ENCODE measurements at places on chromosomes 13 and 19.

- DNase-seq = no peak
Observed at GRCh38 chr19:31214086-31214485, 135.2 kb downstream of the TSHZ3 start.

GRCh38 chr13:101915755-101916107, 463.3 kb downstream of the ITGBL1 start:
- no peak for DNase-seq

- DNase-seq = no peak
Observed at GRCh38 chr13:48626077-48626449, 27.7 kb upstream of the CYSLTR2 start.

- DNase-seq = no peak
Observed at GRCh38 chr13:71079638-71080037, 787.4 kb downstream of the DACH1 start.

- no peak for DNase-seq
Observed at GRCh38 chr13:40221460-40222201, 444.8 kb downstream of the FOXO1 start.

- DNase-seq = no peak
Observed at GRCh38 chr13:89393758-89394304, 1722.7 kb downstream of the SLITRK5 start.

GRCh38 chr13:30751183-30751933, 16.0 kb downstream of the ALOX5AP start:
- DNase-seq = no peak

DNA sequence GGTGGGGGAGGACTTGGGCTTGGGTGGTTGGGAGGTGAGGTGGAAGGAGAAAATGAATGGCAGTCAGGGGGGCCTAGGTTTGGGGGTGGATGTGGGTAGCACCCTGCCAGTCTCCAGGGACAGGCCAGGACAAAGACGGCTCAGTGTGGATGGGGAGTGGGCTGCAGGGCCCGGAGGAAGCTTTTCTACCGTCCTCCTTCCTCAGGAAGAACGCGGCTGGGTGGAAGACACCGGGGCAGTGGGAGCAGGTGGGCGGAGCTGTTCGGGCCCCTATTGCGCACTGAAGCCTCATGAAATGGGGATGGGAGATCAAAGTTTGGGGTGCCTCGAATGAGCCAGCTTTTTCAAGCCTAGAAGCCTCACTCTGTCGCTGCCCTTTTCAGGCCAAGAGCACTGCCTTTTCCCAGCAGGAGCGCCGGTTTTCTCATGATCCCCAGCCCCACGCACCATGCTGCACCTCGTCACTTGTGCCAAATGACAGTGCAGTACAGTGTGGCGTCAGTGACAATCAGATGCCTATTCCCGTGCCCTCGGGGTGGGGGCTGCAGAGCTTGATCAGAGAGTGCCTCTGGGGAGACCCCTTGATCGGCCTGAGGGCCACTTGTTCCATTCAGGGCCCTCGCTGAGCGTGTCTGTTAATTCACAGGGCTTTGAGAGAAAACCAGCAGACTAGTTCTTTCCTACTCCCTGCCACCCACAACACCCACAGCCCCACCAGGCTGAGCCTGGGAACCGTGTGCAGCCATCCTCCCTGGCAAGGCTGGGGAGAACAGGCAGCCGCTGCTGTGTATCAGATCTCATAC, 1.5 kb downstream of the CALM3 start:
- peak; percentile 29 for DNase-seq

- DNase-seq = peak; percentile 24
Observed at GRCh38 chr13:109036078-109036780, 406.8 kb downstream of the MYO16 start.

- DNase-seq = no peak
Observed at GRCh38 chr13:107832500-107833100, 382.7 kb downstream of the LIG4 start.

GRCh38 chr19:7898967-7899366, 4.7 kb upstream of the MAP2K7 start:
- DNase-seq = no peak

GRCh38 chr13:99495466-99496183, 5.6 kb upstream of the TM9SF2 start:
- no peak for DNase-seq

DNA sequence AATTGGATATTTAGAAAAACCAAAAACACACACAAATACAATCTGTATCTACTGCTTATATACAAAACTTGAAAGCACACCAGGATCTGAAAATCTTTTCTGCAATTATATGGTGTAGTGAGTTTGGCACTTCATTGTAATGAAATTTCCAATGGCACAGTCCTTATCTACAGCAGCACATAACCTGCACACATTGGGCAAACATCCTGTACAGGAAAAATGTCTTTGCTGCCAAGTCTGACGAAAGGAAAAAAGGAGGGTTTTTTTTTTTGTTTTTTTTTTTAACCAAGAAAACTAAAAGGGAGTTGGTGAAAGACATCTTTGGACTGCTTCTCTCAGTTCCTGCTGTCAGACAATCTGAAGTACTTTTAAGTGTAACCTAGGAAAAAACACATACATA, 107.8 kb downstream of the FOXO1 start:
- no peak for DNase-seq

DNA sequence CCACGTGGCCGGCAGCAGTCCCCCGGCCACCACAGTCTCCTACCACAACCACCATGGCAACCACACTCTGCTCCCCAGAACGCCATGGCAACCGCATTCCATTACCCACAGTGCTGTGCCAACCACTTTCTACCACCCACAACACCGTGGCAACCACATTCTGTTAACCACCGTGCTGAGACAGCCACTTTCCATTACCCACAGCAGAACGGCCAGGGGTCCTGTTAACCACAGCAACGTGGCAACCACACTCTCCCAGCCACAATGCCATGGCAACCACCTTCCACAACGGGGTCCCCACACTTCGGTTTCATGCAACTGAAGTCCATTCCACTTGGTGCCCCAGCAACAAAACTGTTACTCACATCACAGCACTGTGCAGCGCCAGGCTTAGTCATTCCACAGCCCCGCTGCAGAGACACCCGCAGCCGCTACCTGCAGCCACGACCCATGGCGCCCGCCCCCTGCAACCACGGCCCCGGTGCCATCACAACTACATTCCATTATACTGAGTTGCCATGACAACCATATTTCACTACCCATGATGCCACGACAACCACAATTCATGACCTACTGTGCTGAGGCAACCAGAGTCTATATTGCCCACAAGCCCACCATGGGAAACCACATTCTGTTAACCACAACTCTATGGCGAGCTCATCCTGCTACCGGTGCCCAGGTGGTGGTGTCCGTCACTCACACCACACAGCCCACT, 10.0 kb downstream of the DPF1 start:
- DNase-seq = peak; percentile 6

- no peak for DNase-seq
Observed at GRCh38 chr19:11373885-11374432, 507 bp upstream of the SWSAP1 start.

- DNase-seq = no peak
Observed at GRCh38 chr13:98039261-98039660, 85.8 kb downstream of the IPO5 start.

DNA sequence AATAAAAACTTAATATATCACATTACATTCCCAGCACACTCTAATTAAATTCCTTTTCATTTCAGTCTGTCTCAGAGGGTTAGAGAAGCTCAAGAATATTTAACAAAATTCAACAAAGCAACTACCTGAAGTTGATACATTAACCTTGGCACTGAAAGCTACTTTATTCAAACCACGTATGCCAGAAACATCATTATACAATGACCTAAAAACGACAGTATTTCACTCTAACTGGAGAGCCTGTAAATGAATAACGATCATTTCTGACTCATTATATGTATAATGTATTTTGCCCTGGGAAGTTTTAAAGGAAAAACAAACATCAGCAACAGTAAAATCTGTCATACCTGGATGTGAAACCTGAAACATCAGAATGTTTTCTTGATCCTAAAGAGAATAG, 270.1 kb downstream of the SLITRK5 start:
- DNase-seq = no peak

DNA sequence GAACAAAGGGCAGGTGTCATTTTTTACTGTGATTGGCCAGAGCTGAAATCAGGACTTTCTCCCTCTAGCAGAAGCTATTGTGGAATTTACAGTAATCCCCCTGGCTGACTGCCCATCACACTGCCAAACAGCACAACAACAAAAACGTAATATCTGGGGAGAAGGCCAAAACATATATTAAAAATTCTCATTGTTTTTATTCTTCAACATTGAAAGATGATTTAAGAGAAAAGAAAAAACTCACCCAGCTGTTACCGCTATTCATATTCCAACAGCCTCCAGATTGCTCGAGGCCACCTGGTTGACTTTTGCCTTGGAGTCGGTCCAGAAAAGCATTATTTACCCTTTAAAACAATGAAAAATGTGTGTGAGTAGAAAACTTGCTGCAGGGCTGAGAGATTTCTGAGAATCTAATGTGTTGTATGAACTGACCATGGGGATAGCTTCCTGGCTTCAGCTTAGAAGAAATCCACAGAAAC, 97.2 kb downstream of the EPSTI1 start:
- DNase-seq = no peak

- peak; percentile 14 for DNase-seq
Observed at GRCh38 chr13:75635828-75636435, at the start of gene LMO7. TSS of gene LMO7 (plus strand) at chr13:75636330. CDS start at chr13:75636658, 328 bp downstream.

DNA sequence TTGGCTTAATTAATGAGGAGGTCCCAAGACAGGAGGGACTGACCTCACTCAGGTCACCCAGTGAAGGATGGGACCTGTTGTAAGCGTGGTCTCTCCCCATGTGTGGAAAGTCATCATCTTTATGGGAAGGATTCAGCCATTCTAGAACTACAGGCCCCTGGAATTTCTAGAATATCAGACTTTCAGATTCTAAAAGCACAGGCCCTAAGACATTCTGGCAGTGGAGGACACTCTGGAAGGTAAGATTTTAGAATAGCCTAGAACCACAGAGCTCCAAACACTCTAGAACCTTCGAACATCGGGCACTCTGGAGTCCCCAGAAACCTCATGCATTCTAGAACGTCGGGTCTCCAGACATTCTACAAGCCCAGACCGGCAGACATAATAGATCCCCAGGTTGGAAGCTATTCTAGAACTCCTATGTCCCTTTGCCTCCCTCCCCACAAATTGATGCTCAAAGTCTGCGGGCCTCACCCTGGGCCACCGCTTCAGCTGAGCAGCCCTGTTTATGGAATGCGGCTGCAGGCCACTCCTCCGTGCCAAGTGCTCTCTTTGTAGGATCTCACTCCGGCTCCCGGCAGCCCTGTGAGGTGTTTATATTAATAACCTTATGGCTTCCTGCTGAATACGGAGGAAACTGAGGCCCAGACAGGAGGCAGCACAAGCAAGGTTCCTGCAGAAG, 1.9 kb upstream of the KLK15 start:
- no peak for DNase-seq

DNA sequence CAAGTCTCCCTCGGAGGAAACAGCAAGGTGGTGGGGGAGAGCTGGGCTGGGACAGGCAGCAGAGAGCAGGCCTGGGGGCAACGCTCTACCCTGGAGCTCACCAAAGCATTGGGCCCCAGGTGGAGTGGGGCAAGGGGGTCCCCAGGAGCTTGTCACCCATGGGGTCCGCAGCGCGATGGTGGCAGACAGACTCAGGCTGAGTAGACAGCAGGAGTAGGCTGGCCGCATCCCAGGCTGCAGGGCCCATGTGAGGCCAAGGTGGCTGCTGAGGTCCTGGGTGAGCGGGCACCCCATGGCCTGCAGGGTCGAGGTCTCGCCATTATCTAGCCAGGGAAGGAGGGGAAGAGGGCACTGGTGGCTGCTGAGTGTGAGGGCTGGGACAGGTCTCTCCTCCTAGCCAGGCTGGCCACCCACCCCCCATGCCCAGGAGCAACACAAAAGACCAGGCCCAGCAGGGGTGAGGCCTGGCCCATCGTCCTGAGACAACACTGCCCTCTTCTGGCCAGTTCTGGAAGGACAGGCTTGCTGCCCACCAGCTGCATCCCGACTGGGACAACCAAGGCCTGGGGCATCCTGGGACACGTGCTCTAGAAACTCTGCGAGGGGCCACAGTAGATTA, 33.1 kb downstream of the CEBPG start:
- peak; percentile 41 for DNase-seq

Data from midbrain (tissue), 1 donor.